ENCODE measurements at places on chromosomes 1 and 21. TPM values are rescaled to one million over a fixed set of nuclear protein-coding genes. Genes with fewer than 3 reads are reported as not detected.

GRCh38 chr1:85065550-85065949 lies 17.2 kb upstream of the MCOLN3 start:
- H3K4me1 ChIP-seq: peaks cover 10% of the 10 kb centered on the region
- H3K36me3 ChIP-seq: no peaks in the 10 kb centered on the region
- no peak overlapping the region for H3K27ac ChIP-seq
- peaks cover 3% of the 10 kb centered on the region for H3K27me3 ChIP-seq
- no peak overlapping the region for H3K4me3 ChIP-seq
- no peak for DNase-seq

The CAPN9 gene
- total RNA-seq: not detected

- H3K4me1 ChIP-seq: no peaks in the 10 kb centered on the region
- no peaks in the 10 kb centered on the region for H3K27me3 ChIP-seq
- no peaks in the 10 kb centered on the region for H3K36me3 ChIP-seq
- no peak overlapping the region for H3K27ac ChIP-seq
- DNase-seq: no peak
- H3K4me3 ChIP-seq: no peak overlapping the region
These were observed 393.8 kb downstream of the DISC1 start for GRCh38 chr1:232020352-232020751.

DNA sequence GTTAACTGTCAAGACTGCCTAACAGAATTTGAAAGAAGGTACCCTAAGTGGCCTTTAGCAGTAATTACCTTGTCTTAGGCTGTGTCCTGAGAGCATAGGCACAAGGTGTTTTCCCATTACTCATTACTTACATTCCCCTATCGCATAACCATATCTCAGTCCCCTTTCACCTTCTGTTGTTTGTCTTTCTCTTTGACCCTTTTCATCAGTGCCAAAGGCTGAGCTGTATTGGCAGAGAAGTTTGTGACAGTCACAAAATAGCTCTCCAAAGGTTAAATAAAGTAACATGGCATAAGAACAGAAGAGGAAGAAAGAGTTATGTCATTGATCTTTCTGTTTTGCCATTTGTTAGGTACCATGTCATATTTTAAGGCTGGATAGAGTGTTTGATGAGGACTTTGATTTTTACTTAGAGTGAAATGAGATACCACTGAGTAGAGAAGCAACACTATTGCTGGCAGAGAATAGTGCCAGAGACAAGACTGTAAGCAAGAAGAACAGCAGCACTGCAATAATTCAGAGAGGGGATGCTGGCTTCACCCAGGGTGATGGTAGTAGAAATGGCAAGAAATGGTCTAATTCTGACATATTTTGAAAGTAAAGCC lies 497.8 kb downstream of the TTLL7 start:
- no peak overlapping the region for H3K4me3 ChIP-seq
- H3K27ac ChIP-seq: no peak overlapping the region
- DNase-seq: no peak
- H3K4me1 ChIP-seq: no peaks in the 10 kb centered on the region
- no peaks in the 10 kb centered on the region for H3K36me3 ChIP-seq

The ACBD3 gene
- total RNA-seq: 31.2 TPM

DNA sequence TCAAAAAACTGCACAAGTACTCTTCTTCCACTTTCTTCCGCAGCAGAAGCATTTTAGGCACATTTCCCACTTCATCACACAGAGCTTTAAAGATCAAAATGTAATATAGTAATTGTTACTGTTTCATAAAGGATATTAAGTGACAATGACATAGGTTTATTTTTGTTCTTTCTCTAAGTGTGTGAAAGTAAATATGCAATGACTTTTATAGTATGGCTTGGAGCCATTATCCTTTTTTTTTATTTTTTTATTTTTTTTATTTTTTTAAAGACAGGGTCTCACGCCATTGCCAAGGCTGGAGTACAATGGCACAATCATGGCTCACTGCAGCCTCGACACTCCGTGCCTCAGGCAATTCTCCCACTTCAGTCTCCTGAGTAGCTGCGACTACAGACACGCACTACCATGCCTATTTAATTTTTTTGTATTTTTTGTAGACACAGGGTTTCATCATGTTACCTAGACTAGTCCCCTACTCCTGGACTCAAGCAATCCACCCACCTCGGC lies 7.0 kb downstream of the TRIM33 start:
- no peak overlapping the region for H3K27ac ChIP-seq
- no peaks in the 10 kb centered on the region for H3K27me3 ChIP-seq
- no peaks in the 10 kb centered on the region for H3K36me3 ChIP-seq
- no peak overlapping the region for H3K4me3 ChIP-seq
- H3K4me1 ChIP-seq: peaks cover 3% of the 10 kb centered on the region

The AKNAD1 gene
- 0.26 TPM for total RNA-seq

The ANGPTL3 gene
- total RNA-seq: not detected

DNA sequence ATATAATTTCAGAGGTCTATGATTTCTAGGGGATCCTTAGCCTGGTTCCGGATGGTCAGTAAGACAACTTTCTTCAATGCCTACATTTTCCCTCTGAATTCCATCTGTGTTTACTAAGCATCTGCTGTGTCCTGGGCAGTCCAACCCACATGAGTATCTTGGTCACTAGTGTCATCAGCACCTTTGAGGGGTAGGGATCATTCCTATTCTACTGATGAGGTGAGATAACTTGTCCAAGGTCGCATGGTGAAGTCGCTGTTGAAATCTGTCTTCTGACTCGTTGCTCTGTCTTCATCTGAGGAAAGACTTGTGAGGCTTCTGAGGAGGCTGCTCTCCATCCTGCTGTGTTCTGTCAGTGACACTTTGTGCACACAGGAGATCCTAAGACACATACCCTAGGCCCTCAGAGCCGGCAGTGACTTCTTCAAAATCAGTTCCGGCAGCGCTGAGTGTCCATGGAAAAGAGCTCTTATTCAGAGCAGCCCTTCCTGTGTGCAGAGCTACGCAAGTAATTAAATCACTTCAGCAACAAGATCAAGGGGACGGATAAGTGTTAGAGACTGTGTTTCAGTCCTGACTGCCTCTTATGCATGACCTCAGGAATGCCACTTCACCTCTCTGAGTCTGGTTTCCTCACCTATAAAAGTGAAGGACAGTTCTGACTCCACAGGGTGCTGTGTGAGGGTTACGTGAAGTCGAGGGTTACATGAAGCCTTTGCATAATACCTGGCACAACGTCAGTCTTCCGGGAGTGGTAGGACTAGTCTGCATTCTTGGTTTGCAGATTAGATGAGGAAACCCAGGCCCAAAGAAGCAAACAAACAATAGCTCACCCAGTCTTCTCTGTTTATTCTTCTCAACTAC lies 28.4 kb downstream of the AK2 start:
- no peak for DNase-seq

The LEPR gene
- 3.0 TPM for total RNA-seq

- no peak overlapping the region for H3K27ac ChIP-seq
- no peaks in the 10 kb centered on the region for H3K27me3 ChIP-seq
- H3K4me3 ChIP-seq: no peak overlapping the region
These were observed 90.0 kb downstream of the ASH1L start for GRCh38 chr1:155472491-155473083.
